Substantia nigra (tissue), 51 donors: ENCODE measurements at places on chromosomes 6 and 20.
A peak's percentile ranks its signal among the peaks of the same experiment; 100 is the strongest.

DNA sequence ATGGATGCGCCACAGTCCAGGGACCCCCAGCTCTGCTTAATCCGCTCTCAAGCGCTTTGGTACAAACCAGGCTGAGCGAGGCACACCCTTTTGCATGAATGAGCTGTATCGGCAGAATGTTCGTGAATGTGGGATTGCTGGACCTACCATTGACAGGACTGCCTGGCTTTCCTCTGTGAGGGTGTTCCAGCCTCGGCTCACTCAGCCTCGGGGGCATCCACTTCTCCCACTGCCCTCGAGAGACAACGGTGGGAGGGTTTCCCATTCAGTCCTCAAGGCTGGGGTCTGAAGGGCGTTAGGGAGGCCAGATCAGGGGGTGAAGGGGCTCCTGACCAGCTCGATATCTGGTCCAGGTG is 17.4 kb downstream of the MDFI start:
- DNase-seq = no peak

DNA sequence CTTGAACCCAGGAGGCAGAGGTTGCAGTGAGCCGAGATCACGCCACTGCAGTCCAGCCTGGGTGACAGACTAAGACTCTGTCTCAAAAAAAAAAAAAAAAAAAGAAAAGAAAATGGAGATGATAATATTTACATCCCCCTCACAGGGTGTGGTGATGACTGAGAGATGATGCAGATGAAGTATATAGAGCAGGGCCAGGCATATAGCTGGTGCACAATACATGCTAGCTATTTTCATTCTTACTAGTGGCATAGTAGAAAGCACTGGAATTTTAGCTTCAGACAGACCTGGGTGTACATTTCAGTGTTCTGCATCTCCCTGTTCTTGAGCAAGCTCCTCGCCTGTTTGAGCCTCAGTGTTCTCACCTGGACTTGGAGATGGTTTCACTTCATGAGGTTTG is 36.9 kb downstream of the CEBPB start:
- DNase-seq = no peak

DNA sequence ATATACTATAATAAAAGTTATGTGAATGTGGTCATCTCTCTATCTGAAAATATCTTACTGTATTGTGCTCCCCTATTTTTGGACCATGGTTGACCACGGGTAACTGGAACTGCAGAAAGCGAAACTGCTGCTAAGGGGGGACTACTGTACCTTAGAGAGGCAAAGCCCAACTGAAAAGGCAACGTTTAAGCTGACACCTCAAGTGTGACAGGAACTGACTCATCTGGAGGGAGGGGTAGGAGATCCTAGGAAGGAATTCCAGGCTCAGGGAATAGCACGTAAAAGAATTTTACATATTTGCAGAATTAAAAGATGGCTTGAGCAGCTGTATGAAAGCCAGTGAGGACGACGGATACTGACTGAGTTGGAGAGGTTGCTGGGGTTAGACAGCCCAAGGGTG is 34.8 kb downstream of the ELOVL2 start:
- DNase-seq = no peak

- DNase-seq = no peak
Measured at GRCh38 chr6:106693418-106693817, 64.0 kb downstream of the QRSL1 start.

- no peak for DNase-seq
Measured at GRCh38 chr20:36541768-36542488, 609 bp downstream of the MYL9 start.

DNA sequence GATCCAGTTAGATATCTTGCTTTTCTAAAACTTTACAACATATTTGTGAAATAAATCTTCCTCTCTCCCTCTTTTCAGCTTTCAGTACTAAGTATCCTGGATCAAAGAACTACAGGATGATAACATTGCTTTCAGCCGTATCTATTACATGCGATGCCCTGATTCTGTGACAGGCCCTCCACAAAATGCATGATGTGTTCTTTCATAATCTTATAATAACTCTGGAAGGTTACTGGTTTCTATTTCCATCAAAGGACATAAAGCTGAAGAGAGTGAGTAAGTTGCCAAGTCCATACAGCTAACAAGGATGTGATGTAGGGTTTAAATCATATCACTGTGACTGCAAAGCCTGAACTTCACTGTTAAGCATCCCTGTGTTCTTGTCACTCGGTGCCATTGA is 62.9 kb upstream of the ADGRG6 start:
- no peak for DNase-seq

GRCh38 chr6:27213544-27214125 is 33.9 kb upstream of the PRSS16 start:
- no peak for DNase-seq

DNA sequence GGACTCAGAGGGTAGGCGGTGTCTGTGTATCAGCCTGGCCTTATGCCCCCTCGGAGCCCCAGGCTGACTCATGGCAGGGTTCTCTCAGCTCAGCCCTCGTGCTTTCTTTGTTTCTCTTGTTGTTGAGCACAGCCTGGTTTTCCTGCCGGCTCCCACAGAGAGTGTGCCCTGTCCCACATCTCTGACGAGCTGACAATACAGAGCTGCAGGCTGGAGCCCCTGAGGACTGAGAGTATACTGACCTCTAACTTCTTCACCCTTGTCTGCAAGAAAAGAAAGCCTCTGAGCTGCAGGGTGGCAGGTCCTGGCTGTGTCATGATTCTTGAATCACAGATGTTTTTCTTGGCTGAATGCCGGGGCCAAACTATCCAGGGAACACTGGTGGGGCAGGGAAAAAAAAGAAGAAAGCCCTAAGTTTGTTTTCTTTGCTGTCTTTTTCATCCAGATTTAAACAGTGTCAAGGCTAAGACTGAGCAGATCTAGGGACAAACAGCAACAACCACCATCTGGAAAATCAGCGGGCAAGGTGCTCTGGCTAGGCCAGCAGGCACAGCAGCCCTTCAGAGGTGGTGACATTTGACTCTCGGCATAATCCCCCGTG is 63.3 kb upstream of the ZNF133 start:
- DNase-seq = no peak

GRCh38 chr6:38639498-38640215 is at the start of gene BTBD9:
Gene BTBD9 (minus strand): TSS chr6:38639929.
- DNase-seq = peak; percentile 57

DNA sequence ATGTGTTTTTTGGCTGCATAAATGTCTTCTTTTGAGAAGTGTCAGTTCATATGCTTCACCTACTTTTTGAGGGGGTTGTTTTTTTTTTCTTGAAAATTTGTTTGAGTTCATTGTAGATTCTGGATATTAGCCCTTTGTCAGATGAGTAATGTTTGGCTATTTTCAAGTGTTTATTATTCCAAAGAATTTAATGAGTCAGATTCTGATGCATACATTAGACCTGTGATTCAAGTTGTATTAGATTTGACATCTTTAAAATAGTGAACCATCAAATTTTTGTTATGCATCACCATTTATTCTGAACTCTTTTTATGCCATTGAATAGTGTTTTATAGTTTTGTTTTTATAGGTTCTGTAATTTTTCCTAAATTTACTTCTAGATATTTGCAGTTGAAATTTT is 319.3 kb downstream of the PKHD1 start:
- no peak for DNase-seq

GRCh38 chr6:124459268-124459667 is 503.0 kb upstream of the RNF217 start:
- DNase-seq = no peak

DNA sequence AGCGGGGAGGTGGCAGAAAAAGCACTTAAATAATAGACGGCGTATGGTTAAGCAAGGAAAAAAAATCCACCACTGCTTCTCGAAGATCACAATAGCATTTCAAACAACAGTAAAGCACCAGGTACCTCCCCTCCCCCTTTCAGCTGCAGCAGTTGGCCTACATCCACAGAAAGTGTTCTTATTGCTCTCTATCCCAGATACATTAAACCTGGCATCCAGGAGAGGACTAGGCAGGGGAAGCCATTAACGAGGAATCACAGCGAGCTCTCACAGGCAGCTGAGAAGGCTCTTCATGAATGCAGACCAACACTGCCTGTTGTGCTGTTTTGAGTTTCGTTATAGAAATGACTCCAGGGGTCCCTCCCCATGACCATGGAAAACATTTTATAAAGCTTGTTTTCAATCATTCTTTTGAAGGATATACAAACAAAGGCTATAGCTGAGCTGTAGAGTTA is 11.8 kb downstream of the FYN start:
- no peak for DNase-seq

GRCh38 chr20:8952721-8953120 is 116.2 kb upstream of the PLCB4 start:
- DNase-seq = no peak

DNA sequence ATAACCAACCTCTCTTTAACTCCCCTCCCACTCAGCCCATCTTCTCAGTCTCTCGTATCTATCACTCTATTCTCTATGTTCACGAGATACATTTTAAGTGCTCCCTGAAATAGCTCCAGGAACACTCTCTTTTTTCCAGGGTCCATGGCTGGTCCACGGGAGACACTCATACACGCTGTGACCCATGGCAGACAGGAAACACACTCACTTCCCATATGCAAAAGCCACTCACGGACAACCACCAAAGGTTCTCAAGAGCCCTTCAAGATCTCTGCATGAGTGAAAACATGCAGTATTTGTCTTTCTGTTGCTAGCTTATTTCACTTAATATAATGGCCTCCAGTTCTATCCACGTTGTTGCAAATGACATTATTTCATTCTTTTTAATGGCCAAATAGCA is 71.4 kb upstream of the PCSK2 start:
- no peak for DNase-seq

- DNase-seq = no peak
Measured at GRCh38 chr6:143555071-143555492, 43.6 kb upstream of the FUCA2 start.

GRCh38 chr20:37896932-37897548 is 5.9 kb upstream of the VSTM2L start:
- peak; percentile 17 for DNase-seq

DNA sequence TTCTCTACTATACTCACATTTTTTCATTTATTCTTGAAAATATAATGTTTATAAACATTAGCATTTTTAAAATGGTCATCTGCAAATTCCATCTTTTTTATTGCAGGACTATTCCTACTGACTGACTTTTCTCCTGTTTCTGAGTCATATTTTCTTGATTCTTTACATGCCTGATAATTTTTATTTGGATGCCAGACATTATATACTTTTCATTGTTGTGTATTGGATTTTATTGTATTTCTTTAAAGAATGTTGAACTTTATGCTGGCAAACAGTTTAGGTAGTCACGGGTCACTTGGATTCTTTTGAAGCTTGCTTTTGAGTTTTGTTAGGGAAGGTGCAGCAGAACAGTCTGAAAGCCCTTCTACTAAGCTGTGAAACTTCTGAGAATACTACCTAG is 403.2 kb downstream of the ARHGAP18 start:
- no peak for DNase-seq

DNA sequence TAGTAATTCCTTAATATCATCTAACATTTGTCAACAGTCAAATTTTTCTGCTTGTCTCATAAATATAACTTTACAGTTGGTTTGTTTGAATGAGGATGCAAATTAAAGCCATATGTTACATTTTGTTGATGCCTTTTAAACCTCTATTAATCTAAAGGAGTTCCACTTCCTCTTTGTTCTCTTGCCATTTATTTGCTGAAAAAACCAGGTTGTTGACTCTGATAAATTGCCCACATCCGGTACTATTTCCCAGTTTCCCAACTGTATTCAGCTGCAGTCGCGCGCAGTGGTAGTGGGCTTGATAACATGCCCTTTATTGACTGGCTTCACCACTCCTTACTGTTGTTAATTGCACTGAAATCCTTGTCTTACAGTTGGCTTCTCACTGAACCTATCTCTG is 32.8 kb upstream of the SIRPB2 start:
- DNase-seq = no peak
